ENCODE measurements at places on chromosomes 4 and X.

DNA sequence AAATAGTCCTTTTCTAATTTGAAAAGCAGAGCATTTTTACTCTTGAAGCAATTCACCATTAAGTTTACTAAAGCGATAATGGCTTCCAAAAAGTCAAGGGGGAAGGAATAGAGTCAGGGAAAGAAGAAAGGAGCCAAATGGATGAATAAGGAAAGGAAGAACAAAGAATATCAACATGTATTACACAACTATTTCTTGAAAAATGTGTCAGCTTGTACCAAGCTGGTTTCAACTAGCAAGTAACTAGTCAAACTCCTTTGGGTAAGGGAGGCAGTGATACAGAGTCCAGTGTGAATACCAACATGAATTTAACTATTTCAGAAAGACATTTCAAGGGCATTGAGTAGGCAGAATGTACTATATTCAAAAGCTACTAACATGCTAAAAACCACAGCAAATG, 112.1 kb downstream of the ARHGAP6 start:
- H3K4me1 ChIP-seq: no peaks in the 10 kb centered on the region
- no peaks in the 10 kb centered on the region for H3K36me3 ChIP-seq
- no peak overlapping the region for H3K4me3 ChIP-seq
- no peak overlapping the region for H3K27ac ChIP-seq
- DNase-seq: no peak
- peaks cover 9% of the 10 kb centered on the region for H3K27me3 ChIP-seq

DNA sequence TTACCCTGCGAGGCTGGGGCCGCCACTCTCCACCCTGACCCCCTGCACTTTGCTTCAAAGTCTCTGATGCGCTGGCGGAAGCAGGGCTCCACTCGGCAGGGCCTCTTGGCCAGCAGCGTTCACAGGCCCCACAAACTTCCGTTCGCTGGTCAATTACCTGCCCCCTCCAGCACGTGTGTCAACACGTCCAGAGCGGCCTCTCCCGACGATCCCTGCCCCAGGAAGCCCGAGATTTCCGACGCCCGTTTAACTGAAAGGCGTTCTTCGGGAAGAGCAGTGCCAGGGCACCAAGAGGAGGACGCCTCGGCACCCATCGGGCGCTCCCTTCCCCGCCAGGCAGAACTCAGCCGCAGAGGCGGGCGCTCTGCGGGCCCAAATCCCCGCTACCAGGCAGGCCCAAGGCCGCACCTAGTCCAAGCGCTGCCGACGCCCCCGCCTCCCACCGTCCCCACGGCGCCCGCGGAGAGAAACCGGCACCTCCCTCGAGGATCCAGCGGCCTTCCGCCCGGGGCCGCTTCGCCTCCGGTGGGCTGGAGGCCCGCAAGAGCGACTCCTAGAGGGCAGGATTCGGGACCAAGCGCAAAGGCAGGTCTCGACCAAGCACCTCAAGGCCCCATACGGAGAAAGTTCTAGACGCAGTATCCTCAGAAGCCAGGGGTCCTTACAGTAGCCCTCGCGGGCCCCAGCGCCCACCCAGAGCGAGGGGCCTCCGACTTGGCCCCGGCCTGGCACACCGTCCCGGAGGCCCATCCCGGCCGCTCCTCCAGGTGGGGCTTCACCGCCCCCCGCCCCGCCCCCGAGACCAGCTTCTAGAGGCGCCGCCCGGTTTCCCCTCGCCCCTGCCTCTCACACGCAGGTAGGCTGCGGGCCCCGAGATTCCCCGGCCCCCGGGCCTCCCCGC, 586 bp downstream of the BCAP31 start:
- DNase-seq: peak; percentile 48
- peak overlapping the region; percentile 91 for H3K4me3 ChIP-seq
- H3K27me3 ChIP-seq: no peaks in the 10 kb centered on the region
- peaks cover 8% of the 10 kb centered on the region for H3K4me1 ChIP-seq
- peak overlapping the region; percentile 78 for H3K27ac ChIP-seq

DNA sequence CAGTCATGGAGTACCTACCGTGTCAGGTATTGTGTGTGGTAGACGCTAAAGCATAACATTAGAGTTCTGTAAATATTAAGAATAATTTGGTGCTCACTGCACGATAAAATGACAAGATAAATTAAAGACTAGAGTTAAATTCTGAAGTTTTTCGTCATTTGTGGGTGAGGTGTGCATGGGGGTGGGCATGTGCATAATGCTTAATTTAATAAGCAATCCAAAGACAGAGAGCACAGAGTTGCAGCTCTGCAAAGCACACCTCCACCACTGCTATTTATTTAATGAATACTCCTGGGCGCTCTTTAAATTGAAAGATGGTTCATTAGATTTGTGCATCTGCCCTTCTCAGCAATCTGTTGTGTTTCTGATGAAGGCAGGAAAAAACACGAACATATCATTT, 62.6 kb downstream of the GATB start:
- no peaks in the 10 kb centered on the region for H3K27me3 ChIP-seq
- no peak overlapping the region for H3K27ac ChIP-seq
- H3K4me3 ChIP-seq: no peak overlapping the region
- no peaks in the 10 kb centered on the region for H3K4me1 ChIP-seq
- peaks cover 56% of the 10 kb centered on the region for H3K36me3 ChIP-seq

DNA sequence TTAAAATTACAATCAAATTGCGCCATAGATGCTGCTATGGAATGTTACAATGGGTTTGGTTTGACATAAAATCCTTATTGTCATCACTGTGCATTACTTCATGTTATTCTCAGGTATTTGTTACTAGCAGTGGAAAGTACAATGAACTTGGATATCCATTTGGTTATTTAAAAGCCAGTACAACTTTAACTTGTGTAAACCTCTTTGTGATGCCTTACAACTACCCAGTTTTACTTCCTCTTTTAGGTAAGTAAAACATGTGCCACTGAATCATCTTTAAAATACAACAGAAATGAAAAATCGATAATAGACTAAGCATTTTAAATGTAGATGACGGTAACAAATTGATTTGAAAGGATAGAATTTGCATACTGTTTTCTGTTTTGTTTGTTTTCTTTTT, 35.6 kb downstream of the INTS6L start:
- H3K4me1 ChIP-seq: no peaks in the 10 kb centered on the region
- H3K4me3 ChIP-seq: no peak overlapping the region
- H3K27ac ChIP-seq: peak overlapping the region; percentile 31
- H3K36me3 ChIP-seq: peaks cover 12% of the 10 kb centered on the region
- no peaks in the 10 kb centered on the region for H3K27me3 ChIP-seq

- H3K4me3 ChIP-seq: no peak overlapping the region
- H3K27ac ChIP-seq: no peak overlapping the region
- DNase-seq: no peak
- no peaks in the 10 kb centered on the region for H3K27me3 ChIP-seq
- no peaks in the 10 kb centered on the region for H3K36me3 ChIP-seq
- no peaks in the 10 kb centered on the region for H3K4me1 ChIP-seq
These were observed 515.0 kb downstream of the INPP4B start for GRCh38 chr4:142331132-142331531.

DNA sequence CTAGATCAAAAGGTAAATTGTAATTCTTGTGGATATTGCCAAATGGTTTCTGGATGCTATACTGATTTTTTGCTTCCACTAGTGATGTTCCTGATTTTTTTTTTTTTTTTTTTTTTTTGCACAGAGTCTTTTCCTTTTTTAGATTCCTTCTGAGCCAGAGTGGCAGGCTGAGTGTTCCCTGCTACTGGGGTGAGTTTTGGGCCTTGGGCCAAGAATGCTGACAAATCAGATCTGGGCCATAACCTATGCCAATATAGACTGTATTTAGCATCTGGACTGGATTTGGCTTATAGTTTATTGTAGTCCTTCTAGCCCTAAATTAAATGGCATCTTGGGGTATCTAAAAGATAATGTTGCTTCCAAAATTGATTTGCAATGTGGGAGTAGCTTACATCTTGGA, 52.8 kb downstream of the REPS2 start:
- peaks cover 2% of the 10 kb centered on the region for H3K27me3 ChIP-seq
- peaks cover 7% of the 10 kb centered on the region for H3K4me1 ChIP-seq
- H3K36me3 ChIP-seq: no peaks in the 10 kb centered on the region
- no peak overlapping the region for H3K4me3 ChIP-seq
- H3K27ac ChIP-seq: no peak overlapping the region

DNA sequence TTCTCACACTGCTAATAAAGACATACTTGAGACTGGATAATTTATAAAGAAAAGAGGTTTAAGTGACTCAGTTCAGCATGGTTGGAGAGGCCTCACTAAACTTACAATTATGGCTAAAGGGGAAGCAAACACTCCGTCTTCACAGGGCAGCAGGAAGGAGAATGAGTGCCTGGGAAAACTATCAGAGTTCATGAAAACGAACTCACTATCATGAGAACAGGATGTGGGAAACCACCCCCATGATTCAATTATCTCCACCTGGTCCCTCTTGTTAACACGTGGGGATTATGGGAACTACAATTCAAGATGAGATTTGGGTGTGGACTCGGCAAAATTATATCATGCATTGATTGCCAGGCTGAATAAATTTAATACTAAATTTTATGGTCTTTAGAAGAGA, 592.7 kb downstream of the GRXCR1 start:
- DNase-seq: no peak
- no peaks in the 10 kb centered on the region for H3K4me1 ChIP-seq
- H3K4me3 ChIP-seq: no peak overlapping the region
- H3K27ac ChIP-seq: no peak overlapping the region

DNA sequence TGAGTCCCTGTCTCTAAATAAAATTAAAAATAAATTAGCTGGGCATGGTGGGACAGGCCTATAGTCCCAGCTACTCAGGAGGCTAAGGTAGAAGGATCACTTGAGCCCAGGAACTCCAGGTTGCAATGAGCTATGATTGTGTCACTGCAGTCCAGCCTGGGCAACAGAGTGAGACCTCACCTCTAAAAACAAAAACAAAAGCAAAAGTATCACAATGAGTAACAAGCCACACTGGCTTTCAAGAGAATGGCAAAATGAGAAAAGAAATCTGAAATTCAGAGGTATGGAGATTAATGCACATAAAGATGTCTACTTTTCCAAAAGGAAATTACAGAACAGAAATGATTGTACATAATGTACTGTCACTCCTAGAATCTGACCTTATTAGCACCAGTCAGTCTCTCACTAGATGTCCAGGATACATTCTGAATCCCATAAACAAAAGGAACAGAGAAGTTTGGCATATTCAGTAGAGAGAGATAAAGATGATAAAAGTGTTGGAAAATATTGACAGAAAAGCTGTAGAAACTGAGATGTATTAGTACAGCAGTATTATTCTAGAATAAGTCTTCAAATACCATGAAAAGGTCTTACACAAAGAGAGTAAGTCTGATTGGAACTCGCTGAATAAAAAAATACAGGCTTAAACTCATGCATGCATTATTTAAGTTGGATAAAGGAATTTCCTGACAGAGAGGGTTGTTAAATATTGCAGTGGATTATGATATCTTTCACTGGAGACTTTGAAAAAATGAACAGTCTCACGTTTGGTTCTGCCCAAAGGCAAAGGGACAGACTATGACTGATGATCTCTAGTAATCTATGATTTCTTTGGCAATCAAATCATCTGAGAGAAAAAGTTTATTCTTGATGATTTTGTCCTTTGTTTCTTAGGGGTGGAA, 102.5 kb downstream of the SH3RF1 start:
- no peaks in the 10 kb centered on the region for H3K36me3 ChIP-seq
- H3K27me3 ChIP-seq: no peaks in the 10 kb centered on the region
- DNase-seq: no peak
- H3K4me1 ChIP-seq: peaks cover 7% of the 10 kb centered on the region
- H3K4me3 ChIP-seq: no peak overlapping the region

- no peak for DNase-seq
- H3K4me1 ChIP-seq: no peaks in the 10 kb centered on the region
- H3K27ac ChIP-seq: no peak overlapping the region
- no peaks in the 10 kb centered on the region for H3K36me3 ChIP-seq
- no peak overlapping the region for H3K4me3 ChIP-seq
These were observed 204.8 kb upstream of the VCX start for GRCh38 chrX:7638078-7638710.

GRCh38 chr4:186037692-186038658, 31.0 kb upstream of the TLR3 start:
- no peak overlapping the region for H3K4me3 ChIP-seq
- peaks cover 5% of the 10 kb centered on the region for H3K4me1 ChIP-seq
- peaks cover 24% of the 10 kb centered on the region for H3K27me3 ChIP-seq
- no peaks in the 10 kb centered on the region for H3K36me3 ChIP-seq
- H3K27ac ChIP-seq: no peak overlapping the region

GRCh38 chr4:102453827-102454226, 47.3 kb upstream of the NFKB1 start:
- H3K4me3 ChIP-seq: no peak overlapping the region
- no peaks in the 10 kb centered on the region for H3K4me1 ChIP-seq
- DNase-seq: no peak
- no peak overlapping the region for H3K27ac ChIP-seq
- H3K36me3 ChIP-seq: no peaks in the 10 kb centered on the region

DNA sequence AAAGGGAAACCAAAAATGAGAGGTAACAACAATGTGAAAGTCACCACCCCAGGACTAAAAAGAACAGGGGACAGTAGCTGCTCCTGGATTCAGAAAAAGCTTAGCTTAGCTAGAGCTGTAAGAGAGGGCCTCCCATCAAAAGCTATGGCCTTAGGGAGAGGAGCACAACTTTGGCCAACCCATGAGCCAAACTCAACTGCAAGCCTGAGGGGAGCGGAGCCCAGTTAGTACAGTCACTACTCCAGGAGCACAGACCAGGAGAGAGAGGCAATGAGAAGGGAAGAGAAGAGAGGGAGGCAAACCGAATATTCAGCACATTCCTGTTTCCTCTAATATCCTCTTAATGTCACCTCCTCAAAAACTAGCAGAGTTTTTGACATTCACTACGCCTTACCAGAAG, 917.1 kb upstream of the INTU start:
- no peaks in the 10 kb centered on the region for H3K4me1 ChIP-seq
- DNase-seq: no peak
- no peak overlapping the region for H3K27ac ChIP-seq
- no peak overlapping the region for H3K4me3 ChIP-seq
- H3K36me3 ChIP-seq: no peaks in the 10 kb centered on the region
- no peaks in the 10 kb centered on the region for H3K27me3 ChIP-seq

- peaks cover 2% of the 10 kb centered on the region for H3K4me1 ChIP-seq
- no peaks in the 10 kb centered on the region for H3K36me3 ChIP-seq
- H3K27me3 ChIP-seq: peaks cover 21% of the 10 kb centered on the region
These were observed at the start of gene RNF212 for GRCh38 chr4:1113311-1114009. Gene RNF212 (minus strand): TSS chr4:1113564. CDS start chr4:1113464, 100 bp downstream.

GRCh38 chr4:85686398-85686797, 211.4 kb downstream of the ARHGAP24 start:
- peaks cover 24% of the 10 kb centered on the region for H3K4me1 ChIP-seq
- no peak for DNase-seq
- H3K27me3 ChIP-seq: no peaks in the 10 kb centered on the region

DNA sequence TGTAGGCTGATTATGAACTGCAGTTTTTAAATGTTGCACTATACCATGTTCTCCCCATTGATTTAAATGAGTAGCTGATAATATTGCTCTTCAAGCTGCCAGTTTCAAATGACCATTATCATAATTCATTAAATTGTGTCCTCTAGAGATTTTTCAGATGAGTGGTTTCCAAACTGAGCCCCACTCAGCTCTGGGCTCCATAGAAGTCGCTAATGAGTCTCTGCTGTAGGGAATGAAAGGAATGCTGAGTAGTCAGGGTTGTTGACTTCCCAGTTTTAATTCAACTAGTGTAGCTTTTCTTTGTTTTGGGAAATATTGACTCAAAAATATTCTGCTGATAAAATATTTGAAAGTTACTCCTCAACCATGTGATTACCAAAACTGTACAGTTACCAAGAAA, 1081.1 kb downstream of the ARAP2 start:
- no peak overlapping the region for H3K4me3 ChIP-seq
- H3K4me1 ChIP-seq: no peaks in the 10 kb centered on the region
- H3K36me3 ChIP-seq: no peaks in the 10 kb centered on the region
- no peak overlapping the region for H3K27ac ChIP-seq

- H3K4me3 ChIP-seq: no peak overlapping the region
- no peak for DNase-seq
- H3K27me3 ChIP-seq: no peaks in the 10 kb centered on the region
- H3K4me1 ChIP-seq: no peaks in the 10 kb centered on the region
- no peak overlapping the region for H3K27ac ChIP-seq
These were observed 124.9 kb upstream of the ZCCHC13 start for GRCh38 chrX:74179071-74179470.

Data from memory B cell (primary cell).